ENCODE measurements at places on chromosomes 12 and 14.
A peak's percentile ranks its signal among the peaks of the same experiment; 100 is the strongest.

DNA sequence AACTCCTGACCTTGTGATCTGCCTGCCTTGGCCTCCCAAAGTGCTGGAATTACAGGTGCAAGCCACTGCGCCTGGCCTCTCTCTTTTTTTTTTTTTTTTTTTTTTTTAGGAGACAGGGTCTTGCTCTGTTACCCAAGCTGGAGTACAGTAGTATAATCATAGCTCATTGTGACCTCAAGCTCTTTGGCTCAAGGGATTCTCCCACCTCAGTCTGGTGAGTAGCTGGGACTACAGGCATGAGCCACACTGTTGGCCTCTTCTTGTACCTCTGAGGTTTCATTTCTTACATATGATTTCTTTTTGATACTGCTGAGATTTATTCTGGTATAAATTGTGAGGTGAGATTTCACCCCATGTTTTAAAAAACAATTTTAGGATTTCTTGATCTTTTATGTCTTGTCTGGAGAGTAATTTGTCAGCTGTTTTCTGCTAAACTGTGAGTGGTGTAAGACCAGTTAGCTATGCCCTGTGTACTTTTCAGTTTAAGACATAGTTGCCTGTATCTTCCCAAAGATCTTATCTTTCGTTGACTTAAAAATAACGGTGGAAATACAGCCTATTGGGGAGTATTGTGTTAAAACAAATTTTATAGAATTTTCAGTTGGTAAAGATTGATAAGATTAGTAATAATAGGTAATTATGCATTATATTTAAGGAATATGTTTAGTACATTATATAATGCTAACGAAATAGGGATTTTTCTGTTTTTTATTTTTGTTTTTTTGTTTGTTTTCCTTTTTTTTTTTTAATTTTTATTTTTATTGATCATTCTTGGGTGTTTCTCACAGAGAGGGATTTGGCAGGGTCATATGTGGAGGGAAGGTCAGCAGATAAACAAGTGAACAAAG, 31.7 kb downstream of the WDR20 start:
- peak; percentile 18 for DNase-seq

DNA sequence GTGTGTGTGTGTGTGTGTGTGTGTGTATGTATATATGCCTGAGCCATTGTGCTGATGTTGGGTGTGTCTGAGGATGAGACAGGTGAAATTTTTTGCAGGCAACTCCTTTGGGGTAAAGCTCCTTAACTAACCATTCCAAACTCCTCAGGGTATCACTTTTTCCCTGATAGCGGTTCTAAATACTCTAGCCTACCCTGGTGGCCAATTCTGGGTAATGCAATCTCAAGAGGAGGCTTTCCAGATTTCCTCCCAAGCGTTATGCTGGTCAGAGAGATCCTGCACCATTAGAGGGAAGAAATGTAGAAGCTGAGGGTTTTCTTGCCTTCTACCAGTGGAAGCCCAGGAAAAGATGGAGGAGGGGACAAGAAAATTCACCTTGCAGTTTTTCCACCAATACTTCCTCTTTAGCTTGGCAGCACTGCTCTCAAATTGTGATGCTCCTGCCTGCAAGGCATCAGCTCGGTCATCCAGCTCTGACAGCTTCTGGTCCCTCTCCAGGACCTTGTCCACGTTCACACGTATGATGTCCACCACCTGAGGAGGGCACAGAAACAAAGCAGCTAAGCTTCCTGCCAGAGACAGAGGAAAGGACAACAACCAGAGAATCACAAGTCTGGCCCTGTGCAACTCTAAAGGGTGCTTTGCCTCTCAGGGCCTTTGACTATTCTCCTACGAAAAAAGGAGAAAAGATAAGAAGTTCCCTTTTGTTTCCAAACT, 4.9 kb downstream of the VAMP1 start:
- peak; percentile 81 for DNase-seq

DNA sequence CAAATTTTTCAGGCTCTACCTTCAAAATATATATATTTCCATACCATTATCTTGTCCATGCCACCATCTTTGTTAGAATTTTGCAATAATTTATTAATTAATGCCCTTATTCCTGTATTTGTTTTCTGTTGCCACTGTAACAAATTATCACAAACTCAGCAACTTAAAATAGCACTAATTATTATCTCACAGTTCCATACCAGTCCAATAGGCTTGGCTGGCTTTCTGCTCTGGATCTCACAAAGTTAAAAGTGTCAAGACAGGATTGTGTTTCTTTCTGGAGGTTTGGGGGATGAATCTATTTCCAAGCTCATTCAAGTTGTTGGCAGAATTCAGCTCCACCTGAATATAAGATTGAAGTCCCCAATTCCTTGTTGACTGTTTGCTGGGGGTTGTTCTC, 58.6 kb upstream of the SLC38A4 start:
- no peak for DNase-seq

DNA sequence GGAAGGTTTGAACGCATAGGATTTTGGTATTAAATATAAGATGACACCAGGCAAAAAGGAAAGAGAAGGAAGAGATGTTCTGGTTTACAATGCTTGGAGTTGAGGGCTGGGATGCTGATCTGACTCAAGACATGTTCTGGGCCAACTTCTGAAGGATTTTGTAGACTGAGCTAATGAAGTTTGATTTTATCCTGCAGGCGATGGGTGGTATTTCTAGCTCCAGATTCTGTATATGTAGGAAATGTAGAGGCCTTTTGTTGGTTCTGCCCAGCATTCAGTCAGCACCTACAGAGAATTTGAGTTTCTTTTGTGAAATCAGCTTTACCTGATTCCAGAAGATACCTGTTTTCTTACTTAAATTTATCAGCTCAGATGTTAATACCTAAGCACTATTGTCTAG, 48.2 kb downstream of the VEZT start:
- DNase-seq, result no peak

GRCh38 chr14:88266474-88266873, 56.6 kb downstream of the KCNK10 start:
- no peak for DNase-seq

- no peak for DNase-seq
These were observed 30.2 kb downstream of the OSBPL8 start for GRCh38 chr12:76529226-76529918.
